ENCODE measurements at places on chromosomes 16 and 17. TPM values are rescaled to one million over a fixed set of nuclear protein-coding genes. Genes with fewer than 3 reads are reported as not detected.
A peak's percentile ranks its signal among the peaks of the same experiment; 100 is the strongest.

SBK1 gene
- under 0.01 TPM for total RNA-seq

GRCh38 chr17:70825321-70826125 is 656.2 kb downstream of the KCNJ2 start:
- no peak overlapping the region for H3K27ac ChIP-seq
- no peaks in the 10 kb centered on the region for H3K36me3 ChIP-seq
- peak; percentile 35 for DNase-seq
- H3K4me3 ChIP-seq: no peak overlapping the region
- no peaks in the 10 kb centered on the region for H3K27me3 ChIP-seq
- H3K4me1 ChIP-seq: no peaks in the 10 kb centered on the region

- no peak overlapping the region for H3K4me3 ChIP-seq
- no peak overlapping the region for H3K27ac ChIP-seq
- no peak for DNase-seq
- H3K4me1 ChIP-seq: no peaks in the 10 kb centered on the region
- no peaks in the 10 kb centered on the region for H3K27me3 ChIP-seq
- H3K36me3 ChIP-seq: no peaks in the 10 kb centered on the region
Measured at GRCh38 chr17:59601130-59601529, 18.6 kb upstream of the CLTC start.

GRCh38 chr16:87145181-87146176 is 171.7 kb downstream of the C16orf95 start:
- peak; percentile 96 for DNase-seq
- no peak overlapping the region for H3K27ac ChIP-seq
- H3K27me3 ChIP-seq: no peaks in the 10 kb centered on the region
- H3K4me1 ChIP-seq: no peaks in the 10 kb centered on the region
- H3K4me3 ChIP-seq: no peak overlapping the region
- no peaks in the 10 kb centered on the region for H3K36me3 ChIP-seq

ABCA9 gene
- 3.1 TPM for total RNA-seq
